ENCODE measurements at places on chromosomes 4 and X.

- H3K36me3 ChIP-seq, result no peaks in the 10 kb centered on the region
- no peak for DNase-seq
- no peaks in the 10 kb centered on the region for H3K4me1 ChIP-seq
- no peak overlapping the region for H3K4me3 ChIP-seq
These were observed 1279.7 kb upstream of the ADGRL3 start for GRCh38 chr4:59920416-59920815.

DNA sequence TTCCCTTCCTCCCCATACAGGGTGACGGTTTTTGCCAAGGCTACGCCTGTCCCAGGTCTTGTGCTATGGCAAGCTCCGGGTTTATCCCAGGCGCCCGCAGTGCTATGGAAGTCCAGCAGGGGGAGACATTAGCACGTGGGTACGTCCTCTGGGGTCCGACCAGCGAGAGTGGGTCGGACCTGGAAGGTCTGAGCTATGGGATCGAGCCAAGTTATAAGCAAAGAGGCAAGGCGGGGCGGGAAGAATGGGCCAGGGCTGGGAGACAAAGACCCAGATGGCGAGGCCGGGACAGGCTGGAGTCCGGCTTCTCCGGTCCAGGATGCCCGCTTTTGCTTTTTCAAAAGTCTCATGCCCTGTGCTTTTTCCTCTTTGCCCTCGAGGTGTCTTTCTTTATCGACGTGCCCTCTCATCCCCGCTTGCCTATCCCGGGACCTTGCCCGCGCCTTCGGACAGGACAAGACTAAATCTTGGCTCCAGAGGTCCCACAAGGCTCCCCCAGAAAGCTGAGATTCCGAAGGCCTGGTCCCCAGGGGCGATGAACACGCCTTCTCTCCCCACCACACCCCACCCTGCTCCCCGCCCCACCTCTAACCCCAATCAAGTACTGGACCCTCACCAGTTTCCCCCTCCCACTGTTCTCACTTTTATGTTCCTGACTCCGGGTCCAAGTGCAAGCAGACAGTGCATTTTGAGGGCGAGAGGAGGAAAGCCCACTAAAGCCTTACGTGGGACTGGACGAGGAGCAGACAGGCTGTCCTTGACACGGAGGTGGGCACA lies 785 bp upstream of the EFNB1 start:
- peak overlapping the region; percentile 81 for H3K4me3 ChIP-seq
- H3K4me1 ChIP-seq, result peaks cover 16% of the 10 kb centered on the region
- peak; percentile 56 for DNase-seq
- peak overlapping the region; percentile 14 for H3K27ac ChIP-seq
- H3K36me3 ChIP-seq, result no peaks in the 10 kb centered on the region

DNA sequence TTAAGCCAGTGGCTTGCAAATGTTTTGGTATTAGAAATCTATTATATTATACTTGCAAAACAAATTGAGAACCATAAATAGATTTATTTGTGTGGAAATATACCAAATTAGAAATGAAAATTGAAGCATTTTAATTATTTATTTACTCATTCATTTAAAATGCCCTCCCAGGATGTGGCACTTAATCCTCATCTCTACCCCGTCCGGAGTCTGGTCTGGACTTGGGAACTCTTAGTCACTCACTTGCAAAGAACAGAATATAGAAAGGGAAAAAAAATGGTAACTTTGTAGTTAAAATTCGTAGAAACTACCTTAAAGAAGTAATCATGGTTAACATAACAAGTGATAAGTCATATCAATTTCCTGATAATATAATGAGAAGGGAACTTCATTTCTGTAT lies 775.9 kb upstream of the INTU start:
- no peak overlapping the region for H3K4me3 ChIP-seq
- no peak overlapping the region for H3K27ac ChIP-seq
- no peaks in the 10 kb centered on the region for H3K27me3 ChIP-seq
- H3K4me1 ChIP-seq, result no peaks in the 10 kb centered on the region
- H3K36me3 ChIP-seq, result no peaks in the 10 kb centered on the region
- no peak for DNase-seq

GRCh38 chr4:122662701-122663100 lies 41.8 kb upstream of the IL21 start:
- H3K27ac ChIP-seq, result peak overlapping the region; percentile 75
- no peak overlapping the region for H3K4me3 ChIP-seq
- no peak for DNase-seq
- H3K4me1 ChIP-seq, result peaks cover 79% of the 10 kb centered on the region

GRCh38 chr4:3823496-3824341 lies 57.5 kb downstream of the ADRA2C start:
- no peaks in the 10 kb centered on the region for H3K36me3 ChIP-seq
- H3K27ac ChIP-seq, result no peak overlapping the region
- H3K27me3 ChIP-seq, result no peaks in the 10 kb centered on the region
- no peak for DNase-seq

DNA sequence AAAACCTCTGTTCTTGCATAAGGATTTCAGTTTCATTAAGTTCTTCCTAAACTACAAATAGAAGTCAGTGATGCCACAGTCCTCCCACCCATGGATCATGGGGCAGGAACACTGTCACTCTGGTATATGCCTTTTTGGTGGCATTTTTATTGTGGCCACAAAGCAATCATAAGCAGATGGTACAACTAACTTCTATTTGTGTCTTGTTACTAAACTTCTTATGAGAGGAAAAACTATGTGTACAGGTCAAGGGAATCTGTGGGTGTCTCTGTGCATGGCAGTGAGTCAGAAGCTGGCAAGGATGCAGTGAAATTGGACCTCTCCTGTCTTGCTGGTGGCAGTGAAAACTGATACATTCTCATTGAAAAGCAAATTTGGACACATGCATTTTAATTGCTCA lies 245.0 kb upstream of the GPC4 start:
- H3K36me3 ChIP-seq, result no peaks in the 10 kb centered on the region
- no peak for DNase-seq
- no peaks in the 10 kb centered on the region for H3K4me1 ChIP-seq
- no peak overlapping the region for H3K27ac ChIP-seq

GRCh38 chrX:103663981-103664762 lies 22.3 kb downstream of the MORF4L2 start:
- no peaks in the 10 kb centered on the region for H3K4me1 ChIP-seq
- H3K27ac ChIP-seq, result no peak overlapping the region
- H3K4me3 ChIP-seq, result no peak overlapping the region
- H3K36me3 ChIP-seq, result no peaks in the 10 kb centered on the region

Measured in activated T-helper 2 cell treated with anti-CD3 and anti-CD28 coated beads, Interferon-gamma antibody, Interleukin-2, Interleukin-4, amounts not matched to agents 10 μg/mL and 5 μg/mL and 100 μg/mL, durations not matched to agents 14 hours and 24 hours and 36 hours (primary cell).